A549 treated with ZK216348 at 1 μM for 4 hours (cell line): ENCODE measurements at places on chromosomes 7 and 10. TPM values are rescaled to one million over a fixed set of nuclear protein-coding genes. Genes with fewer than 3 reads are reported as not detected.

Gene FGF8
- not detected in 5 replicates for total RNA-seq

Gene GPR158
- total RNA-seq: 0.04 to 0.11 TPM (median 0.07 TPM) in 5 replicates

Gene ZNF488
- 10.8 to 15.7 TPM (median 13.8 TPM) in 5 replicates for total RNA-seq

Gene ADAM22
- total RNA-seq: 0.06 to 0.42 TPM (median 0.20 TPM) in 5 replicates
